Endothelial cell (in vitro differentiated cells): ENCODE measurements at places on chromosomes 1 and 21. TPM values are rescaled to one million over a fixed set of nuclear protein-coding genes. Genes with fewer than 3 reads are reported as not detected.

- no peak for DNase-seq
Observed at GRCh38 chr1:214864896-214865688, 217.4 kb upstream of the KCNK2 start.

The PRAMEF7 gene
- total RNA-seq = not detected

GRCh38 chr1:211947396-211948295, 87.7 kb downstream of the INTS7 start:
- DNase-seq = no peak

The HSPB7 gene
- not detected for total RNA-seq

The XPR1 gene
- 71.8 TPM for total RNA-seq

The LORICRIN gene
- total RNA-seq = not detected

The PGBD5 gene
- total RNA-seq = 2.0 TPM

DNA sequence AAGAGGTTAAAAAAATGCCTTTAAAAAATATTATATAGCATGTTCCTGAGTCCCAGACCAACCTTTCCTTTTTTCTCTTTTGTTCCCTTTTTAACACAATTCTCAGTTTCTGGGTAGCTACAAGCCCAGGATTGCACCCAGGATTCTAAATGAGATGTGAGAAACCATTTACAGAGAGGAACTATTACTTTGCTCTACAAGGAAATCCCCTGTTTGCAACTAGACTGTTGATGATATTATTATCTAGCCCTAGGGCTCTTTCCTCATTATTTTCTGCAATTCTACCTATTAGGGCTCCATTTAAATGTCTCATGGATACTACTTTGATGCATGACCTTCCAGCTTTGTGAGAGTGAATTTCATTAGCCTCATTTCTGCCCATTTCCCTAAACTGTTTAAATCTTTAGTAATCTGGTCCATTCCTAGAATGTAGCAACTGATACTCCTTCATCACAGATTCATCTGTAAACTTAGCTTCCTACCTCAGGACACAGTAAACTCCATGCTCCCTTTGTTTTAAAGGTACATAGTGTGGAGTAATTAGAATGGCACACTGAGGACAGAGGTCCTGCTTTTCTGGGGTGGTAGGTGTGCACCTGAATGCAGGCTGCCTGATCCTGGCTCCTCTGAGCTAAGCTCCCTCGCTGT, 7.1 kb upstream of the KIF14 start:
- DNase-seq = no peak

- no peak for DNase-seq
Observed at GRCh38 chr1:26059906-26060305, 7.5 kb downstream of the TRIM63 start.

The HJV gene
- not detected for total RNA-seq

GRCh38 chr1:180271272-180272255, 41.5 kb downstream of the LHX4 start:
- DNase-seq = no peak

The HTR6 gene
- total RNA-seq = not detected

The KRTAP12-2 gene
- not detected for total RNA-seq

DNA sequence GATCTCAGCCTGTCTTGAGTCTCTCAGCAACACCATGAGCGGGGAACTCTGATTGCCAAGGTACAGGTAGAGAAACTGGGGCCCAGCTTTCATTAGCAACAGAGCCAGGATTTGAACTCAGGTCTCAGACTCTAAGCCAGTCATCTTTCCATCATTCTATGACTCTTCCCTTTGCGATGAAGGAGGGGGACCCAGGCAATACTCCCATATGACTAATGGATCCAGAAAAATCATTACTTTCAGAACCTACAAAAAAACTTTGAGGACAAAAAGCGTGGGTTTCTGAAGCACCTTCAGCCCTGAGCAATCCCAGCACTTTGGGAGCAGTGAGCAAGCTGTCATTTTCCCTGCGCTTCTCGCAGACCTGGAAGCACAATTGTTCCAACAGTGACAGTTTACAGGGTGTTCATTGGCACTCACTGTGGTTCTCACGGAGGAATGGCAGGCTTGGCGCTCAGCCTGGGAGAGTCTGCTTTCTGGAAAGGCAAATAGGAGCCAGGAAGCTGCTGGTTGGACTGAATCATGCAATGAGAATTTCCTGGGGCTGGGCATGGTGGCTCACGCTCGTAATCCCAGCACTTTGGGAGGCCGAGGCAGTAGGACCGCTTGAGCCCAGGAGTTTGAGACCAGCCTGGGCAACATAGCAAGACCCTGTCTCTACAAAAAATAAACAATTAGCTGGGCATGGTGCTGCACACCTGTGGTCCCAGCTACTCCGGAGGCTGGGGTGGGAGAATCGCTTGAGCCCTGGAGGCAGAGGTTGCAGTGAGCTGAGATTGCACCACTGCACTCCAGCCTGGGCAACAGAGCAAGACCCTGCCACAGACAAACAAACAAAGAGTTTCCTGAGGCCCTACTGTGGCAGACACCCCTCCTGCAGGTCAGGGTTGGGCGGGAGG, 40.1 kb downstream of the SLC2A7 start:
- no peak for DNase-seq

DNA sequence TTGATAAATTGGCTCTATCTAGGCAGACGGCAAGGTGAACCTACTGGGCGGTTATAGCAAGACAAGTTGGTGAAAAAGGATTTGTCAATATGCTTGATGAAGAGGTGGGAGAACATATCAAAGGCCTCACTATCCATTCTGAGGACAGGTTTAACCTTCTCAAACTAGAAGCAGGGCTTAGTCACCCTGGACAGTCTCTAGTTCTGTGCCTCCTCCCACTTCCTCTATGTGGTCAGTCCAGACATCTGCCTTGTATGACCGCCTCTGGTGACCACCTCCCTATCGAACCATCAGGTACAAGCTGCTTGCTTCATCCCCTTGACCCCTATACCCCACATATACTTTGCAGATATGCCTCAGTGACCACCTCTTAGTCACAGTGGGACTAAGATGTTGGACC, 2.3 kb upstream of the SCYL3 start:
- DNase-seq = no peak

DNA sequence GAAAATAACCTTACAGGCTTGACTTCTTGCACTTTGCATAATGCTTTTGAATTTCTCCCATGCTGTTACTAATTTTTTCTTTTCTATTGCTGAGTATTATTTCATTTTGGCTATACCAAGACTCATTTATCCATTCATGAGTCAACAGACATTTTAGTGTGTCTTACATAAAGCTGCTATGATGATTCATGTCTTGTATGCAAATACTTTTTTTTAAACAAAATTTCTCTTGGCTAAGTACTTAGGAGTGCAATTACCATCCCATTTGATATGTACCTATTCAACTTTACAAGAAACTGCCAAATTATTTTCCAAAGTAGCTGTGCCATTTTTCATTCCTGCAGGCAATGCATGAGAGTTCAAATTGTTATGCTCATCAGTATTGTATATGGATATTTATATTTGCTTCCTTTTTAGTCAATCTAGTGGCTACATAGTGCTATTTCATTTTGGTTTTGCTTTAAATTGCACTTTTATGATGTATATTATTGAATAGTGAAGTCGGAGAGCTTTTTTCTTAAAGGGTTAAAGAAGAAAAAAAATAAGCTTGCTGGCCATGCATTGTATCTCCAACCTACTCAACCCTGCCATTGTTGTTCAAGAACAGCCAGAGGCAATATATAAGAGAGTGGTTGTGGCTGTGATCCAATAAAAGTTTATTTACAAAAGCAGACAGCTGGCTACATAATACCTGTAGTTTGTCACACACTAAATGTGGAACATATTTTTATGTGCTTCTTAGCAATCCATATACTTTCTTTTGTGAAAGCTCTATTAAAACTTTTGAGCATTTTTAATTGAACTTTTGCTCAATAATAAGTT, 862.8 kb downstream of the KCNT2 start:
- no peak for DNase-seq

The F13B gene
- total RNA-seq = not detected

The SPRR5 gene
- not detected for total RNA-seq

GRCh38 chr1:12460121-12460520, 157.9 kb downstream of the DHRS3 start:
- DNase-seq = no peak

DNA sequence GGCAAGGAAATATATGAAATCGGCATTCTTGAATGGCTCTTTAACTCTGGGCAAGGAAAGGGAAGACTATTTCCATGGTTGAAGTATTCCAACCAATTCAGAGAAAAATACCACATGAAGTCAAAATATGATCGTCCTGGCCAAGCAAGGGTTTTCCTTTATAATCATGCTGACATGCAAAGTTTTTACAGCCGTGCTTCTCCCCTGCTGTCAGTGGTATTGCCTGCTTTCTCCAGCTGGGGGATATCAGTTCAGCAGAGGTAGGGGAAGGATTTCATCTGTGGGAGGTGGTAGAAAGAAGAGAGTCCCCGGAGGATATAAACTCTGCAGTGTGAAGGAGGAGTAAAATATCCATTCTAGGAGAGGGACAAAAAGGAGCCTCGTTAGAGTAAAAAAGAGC, 322.8 kb downstream of the PAPPA2 start:
- no peak for DNase-seq

GRCh38 chr1:110952031-110952430, 11.7 kb downstream of the LRIF1 start:
- DNase-seq = no peak

The ADAM30 gene
- total RNA-seq = not detected

DNA sequence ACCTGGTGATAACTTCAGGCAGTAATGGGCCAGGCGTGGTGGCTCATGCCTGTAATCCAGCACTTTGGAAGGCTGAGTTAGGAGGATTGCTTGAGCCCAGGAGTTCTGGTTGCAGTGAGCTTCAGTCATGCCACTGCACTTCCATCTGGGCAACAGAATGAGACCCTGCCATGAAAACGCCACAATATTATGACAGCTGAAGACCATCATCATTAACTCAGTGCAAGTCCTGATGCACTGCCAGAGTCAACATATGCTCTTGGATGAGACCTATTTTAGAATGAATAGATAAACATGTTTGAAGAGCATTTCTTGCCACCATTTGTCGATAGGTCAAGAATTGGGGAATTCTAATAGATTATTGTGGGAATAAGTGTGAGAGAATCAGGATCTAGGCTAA, 26.4 kb downstream of the HENMT1 start:
- DNase-seq = no peak

GRCh38 chr1:210663730-210664573, 335.2 kb downstream of the HHAT start:
- DNase-seq = no peak

The SPRR1B gene
- not detected for total RNA-seq

The TUFT1 gene
- 11.2 TPM for total RNA-seq

DNA sequence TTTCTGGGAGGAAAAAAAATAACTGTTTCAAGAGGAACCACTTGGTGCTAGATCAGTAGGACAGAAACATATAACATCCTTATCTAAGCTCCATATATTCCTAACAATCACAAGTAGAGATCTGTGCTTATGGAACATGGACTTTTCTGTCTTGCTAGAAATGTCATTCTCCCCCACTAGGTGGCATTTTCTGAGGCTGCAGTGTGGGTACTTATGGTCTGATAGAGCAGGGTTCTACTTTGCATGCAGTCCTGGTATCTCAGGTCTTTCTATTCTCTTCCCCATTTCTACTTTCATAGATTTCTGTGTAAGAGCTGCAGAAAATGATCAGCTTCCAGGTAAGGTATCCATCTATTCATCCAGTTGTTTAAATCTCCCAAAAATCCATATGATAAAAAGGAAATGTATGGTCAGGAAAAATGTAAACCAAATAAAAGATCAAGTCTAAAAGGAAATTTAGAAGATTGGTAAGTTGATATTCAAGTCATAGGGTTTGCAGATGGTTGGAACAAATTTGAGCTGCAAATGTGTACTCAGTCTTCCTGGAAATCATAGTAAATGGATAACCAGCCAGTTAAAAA, 1.5 kb downstream of the ZNF684 start:
- DNase-seq = peak; percentile 52

GRCh38 chr21:14492931-14493330, 53.2 kb downstream of the SAMSN1 start:
- no peak for DNase-seq

- no peak for DNase-seq
Observed at GRCh38 chr1:109255678-109256077, 6.3 kb downstream of the CELSR2 start.

GRCh38 chr1:66302815-66303214, 231.1 kb upstream of the SGIP1 start:
- DNase-seq = no peak

- no peak for DNase-seq
Observed at GRCh38 chr1:192724670-192725069, 84.2 kb upstream of the RGS2 start.

DNA sequence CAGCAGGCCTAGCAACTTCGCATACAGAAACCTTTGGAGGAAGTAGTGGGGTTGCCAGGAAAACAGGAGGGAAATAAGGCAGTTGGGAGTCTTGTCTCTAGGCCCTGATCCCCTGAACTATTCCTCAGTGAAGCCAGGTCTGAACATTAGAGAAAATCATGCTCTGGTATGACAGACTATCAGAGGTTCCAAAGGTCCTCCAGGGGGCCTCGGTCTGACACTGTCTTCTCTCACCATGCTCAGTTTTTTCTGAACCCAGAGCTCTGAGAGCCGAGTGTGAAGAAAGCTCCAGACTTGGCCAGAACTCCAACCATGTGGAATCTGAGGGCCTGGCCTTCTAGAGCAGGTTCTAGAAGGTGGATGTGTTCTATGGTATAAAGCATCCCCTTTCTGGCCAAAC, 4.0 kb downstream of the TOMM40L start:
- DNase-seq = no peak
